ENCODE measurements at places on chromosomes 6 and 20. TPM values are rescaled to one million over a fixed set of nuclear protein-coding genes. Genes with fewer than 3 reads are reported as not detected.

The OXT gene
- total RNA-seq, result not detected

The TRIM31 gene
- not detected for total RNA-seq

The GDAP1L1 gene
- total RNA-seq, result not detected

The RFX6 gene
- not detected for total RNA-seq

The CLVS2 gene
- total RNA-seq, result under 0.01 TPM

The IRF4 gene
- total RNA-seq, result 186 TPM

The MSH5 gene
- total RNA-seq, result 17.6 TPM

The ADAT2 gene
- total RNA-seq, result 16.4 TPM

The GSTA2 gene
- total RNA-seq, result not detected

The CPXM1 gene
- total RNA-seq, result not detected

The COL9A3 gene
- total RNA-seq, result 6.5 TPM

The SPATS1 gene
- not detected for total RNA-seq

The MYLK4 gene
- 0.33 TPM for total RNA-seq

The KCNG1 gene
- 1.4 TPM for total RNA-seq

The ATP9A gene
- total RNA-seq, result 11.0 TPM

The WFDC12 gene
- not detected for total RNA-seq

The LY6G6C gene
- total RNA-seq, result not detected

The DLL1 gene
- total RNA-seq, result 1.7 TPM

The DLK2 gene
- not detected for total RNA-seq
